ENCODE measurements at places on chromosomes 13 and 19.

DNA sequence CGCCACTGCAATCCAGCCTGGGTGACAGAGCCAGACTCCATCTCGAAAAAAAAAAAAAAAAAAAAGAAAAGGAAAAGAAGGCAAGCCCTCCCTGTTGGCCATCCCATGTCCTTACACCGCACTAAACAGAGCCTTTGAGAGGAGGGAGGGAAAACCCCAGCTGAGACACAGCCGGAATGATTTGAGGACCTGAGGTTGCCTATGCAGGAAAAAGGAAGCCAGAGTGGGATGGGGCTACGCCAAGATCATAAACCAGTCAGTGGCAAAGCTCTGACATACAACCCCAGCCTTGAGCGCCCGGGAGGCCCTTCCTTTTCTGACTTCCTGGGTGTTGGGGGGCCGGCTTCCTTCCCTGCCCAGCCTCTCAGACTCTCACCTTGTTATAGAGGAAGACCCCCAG lies 12.5 kb upstream of the CHERP start:
- DNase-seq: no peak

- no peak for DNase-seq
Measured at GRCh38 chr19:49453757-49454240, 774 bp downstream of the ALDH16A1 start.

GRCh38 chr13:49443357-49443703 lies 534 bp downstream of the CAB39L start:
- DNase-seq: no peak

DNA sequence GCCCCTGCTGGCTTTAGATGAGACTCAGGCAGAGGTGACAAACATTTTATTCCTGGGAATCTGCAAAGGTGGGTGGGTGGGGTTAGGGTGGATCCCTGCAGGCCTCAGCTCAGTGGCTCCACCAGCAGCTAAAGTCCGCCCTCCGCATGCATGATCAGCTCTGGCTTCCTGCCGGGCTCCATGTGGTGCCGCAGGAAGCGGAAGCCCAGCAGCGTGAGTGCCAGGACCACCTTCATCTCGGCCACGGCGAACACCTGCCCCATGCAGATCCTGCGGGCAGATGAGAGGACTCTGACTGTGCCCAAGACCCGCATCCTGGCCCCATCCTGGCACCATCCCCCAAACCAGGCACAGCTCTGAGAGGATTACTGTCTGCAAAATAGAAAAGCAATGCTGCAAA lies 26.3 kb downstream of the CYP4F2 start:
- peak; percentile 5 for DNase-seq

DNA sequence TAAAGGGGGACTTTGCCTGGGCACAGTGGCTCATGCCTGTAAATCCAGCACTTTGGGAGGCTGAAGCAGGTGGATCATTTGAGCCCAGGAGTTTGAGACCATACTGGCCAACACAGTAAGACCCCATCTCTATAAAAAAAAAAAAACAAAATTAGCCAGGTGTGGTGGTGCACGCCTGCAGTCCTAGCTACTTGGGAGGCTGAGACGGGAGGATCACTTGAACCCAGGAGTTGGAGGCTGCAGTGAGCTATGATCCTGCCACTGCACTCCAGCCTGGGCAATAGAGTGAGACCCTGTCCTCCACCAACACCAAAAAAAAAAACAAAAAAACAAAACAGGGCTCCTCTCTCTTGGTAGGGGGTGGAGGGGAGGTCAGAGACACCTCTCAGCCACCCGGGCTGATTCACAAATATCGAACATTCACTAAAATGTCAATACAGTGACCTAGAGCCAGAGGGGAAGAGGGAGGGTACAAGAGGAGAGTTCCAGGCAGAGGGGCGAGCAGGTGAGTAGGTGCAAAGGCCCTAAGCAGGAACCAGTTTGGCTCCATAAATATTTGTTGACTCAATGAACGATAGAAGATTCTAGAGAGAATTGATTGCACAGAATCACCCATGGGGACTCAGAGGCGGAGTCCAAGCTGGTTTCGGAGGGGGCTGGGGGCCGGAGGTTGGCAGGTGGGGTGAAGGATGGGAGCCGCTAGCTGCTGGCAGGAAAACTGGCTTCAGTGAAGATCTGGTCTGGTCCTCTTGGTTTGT lies 1.0 kb upstream of the CREB3L3 start:
- DNase-seq: no peak

DNA sequence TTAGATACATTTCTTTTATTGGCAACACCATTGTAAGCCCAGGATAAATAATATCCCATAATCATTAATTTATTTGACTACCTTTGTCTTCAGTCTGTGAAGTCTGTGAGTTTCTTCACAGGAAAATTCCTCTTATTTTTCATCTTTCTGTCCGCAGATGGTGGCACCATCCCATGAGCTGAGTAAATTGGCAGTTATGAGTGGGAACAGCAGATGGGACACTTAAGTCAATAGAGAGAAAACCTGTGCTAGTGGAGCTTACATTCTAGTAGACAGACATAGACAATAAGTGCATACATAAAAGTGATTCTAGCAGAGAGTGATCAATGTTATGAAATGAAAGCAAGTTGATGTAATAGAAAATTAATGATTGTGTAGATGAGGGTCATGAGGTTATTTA lies 638.2 kb upstream of the MIR17HG start:
- no peak for DNase-seq

- DNase-seq: no peak
Measured at GRCh38 chr13:92538164-92538563, 688.4 kb upstream of the GPC6 start.

DNA sequence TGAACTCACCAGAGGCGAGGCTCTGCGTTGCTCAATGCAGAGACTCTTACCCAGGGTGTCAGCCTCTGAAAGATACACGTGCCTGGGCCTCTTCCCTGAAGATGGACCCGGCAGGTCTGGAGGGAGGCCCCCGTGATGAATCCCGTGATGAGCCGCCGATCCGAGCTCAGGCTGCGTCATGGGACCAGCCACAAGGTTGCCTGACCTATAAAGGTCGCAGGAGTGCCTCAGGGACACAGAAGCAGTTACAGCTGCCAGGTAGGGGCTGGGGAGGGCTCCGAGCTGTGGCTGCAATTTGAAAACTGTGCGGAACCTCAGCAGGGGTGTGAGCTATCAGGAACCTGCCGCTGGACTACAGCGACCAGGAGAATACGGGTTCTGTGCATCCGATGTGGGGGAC lies 10.5 kb upstream of the ATP11A start:
- DNase-seq: no peak

GRCh38 chr19:48290401-48290770 lies 20.5 kb downstream of the ZNF114 start:
- no peak for DNase-seq

DNA sequence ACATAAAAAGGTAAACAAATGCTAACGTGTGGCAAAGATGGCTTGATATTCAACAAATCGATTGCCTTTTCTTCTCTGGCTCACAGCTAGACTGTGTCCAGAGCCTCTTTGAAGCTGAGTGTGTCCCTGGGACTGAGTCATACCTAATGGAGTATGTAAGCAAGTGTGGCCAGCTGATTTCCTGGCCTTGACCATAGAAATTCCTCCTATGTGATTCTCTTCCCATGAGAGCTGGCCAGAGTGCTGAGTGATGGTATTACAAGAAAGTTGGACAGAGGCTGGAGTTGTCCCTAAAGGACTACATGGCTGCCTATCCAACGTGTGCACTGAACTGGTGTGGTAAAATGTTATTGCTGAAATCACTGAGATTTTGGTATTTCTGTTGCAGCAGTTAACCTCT lies 320.1 kb upstream of the SLC10A2 start:
- peak; percentile 34 for DNase-seq

DNA sequence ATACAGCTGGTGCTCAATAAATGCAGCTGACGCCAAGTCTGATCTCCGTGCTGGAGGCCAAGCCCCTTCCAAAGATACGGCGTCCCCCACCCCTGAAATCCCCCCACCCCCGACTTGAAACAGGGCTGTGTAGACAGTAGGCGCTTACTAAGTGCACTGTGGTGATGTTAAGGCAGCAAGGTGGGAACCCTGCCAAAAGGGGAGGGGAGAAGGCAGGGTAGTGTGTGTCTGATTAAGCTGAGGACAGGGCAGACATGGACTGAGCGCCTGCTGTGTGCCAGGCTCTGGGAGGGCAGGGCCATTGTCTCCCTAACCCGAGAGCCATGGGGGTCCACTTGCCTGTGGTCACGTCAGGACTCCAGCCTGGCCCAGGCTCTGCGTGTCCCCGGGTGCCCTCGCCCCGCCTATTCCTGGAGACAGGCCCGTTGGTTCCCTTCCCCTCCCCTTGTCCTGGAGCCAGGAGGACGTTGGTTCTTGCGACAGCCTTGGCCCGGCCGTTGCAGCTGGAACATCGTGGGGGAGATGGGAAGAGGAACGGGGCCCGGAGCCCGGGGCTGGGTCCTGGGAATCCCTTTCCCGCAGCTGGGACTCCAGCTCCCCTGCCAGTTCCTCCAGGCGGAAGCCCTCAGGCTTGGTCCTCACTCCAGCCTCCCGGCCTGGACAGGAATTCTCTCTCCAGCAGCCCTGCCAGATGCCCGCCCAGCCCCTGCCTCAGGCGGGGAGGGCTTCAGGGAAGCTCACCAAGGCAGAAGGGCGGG lies 1.7 kb upstream of the ELANE start:
- peak; percentile 32 for DNase-seq

- no peak for DNase-seq
Measured at GRCh38 chr13:101303521-101303920, 112.8 kb downstream of the NALCN start.

GRCh38 chr13:60755380-60756163 lies 358.6 kb downstream of the TDRD3 start:
- DNase-seq: peak; percentile 39

- peak; percentile 61 for DNase-seq
Measured at GRCh38 chr19:48878196-48879024, 6.2 kb downstream of the PPP1R15A start.

- no peak for DNase-seq
Measured at GRCh38 chr19:8441725-8442544, 2.8 kb upstream of the HNRNPM start.

GRCh38 chr19:21581646-21582240 lies 76.3 kb downstream of the ZNF429 start:
- DNase-seq: no peak

GRCh38 chr13:31227063-31227462 lies 27.3 kb downstream of the B3GLCT start:
- no peak for DNase-seq

DNA sequence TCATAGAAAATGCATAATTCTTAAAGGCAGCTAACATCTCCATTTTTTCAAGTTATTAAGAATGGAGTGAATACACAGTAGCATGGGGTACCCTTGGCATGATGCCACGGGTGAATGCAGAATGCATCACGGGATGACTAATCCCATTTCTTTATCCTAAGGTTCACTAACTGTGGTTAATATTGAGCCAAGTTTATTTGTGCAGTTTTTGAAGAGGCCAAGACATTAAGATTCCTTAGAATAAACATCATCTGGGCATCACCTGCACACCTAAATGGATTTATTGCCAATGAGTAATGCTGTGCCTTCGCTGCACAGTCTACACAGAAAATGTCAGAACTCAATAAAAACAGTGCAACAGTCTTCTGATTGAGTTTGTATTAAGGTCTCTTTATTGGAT lies 333.1 kb downstream of the GPC6 start:
- no peak for DNase-seq

GRCh38 chr13:31114641-31115040 lies 47.1 kb downstream of the HSPH1 start:
- DNase-seq: no peak

DNA sequence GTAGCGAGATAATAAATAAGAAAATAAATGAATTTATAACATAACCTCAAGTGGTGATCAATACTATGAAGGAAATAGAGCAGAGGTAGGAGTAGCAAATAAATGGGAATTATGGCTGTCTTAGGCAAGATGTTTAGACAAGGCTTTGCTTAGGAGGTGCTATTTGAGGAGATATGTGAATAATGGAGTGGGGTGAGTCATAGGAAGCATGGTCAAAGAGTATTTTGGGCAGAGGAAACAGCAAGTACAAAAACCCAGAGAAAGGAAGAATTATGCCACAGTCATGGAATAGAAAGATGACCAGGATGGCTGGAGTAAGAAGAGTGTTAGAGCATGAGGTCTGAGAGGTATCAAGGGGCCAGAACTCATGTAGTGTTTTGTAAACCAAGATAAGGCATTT lies 33.6 kb upstream of the LPAR6 start:
- no peak for DNase-seq

DNA sequence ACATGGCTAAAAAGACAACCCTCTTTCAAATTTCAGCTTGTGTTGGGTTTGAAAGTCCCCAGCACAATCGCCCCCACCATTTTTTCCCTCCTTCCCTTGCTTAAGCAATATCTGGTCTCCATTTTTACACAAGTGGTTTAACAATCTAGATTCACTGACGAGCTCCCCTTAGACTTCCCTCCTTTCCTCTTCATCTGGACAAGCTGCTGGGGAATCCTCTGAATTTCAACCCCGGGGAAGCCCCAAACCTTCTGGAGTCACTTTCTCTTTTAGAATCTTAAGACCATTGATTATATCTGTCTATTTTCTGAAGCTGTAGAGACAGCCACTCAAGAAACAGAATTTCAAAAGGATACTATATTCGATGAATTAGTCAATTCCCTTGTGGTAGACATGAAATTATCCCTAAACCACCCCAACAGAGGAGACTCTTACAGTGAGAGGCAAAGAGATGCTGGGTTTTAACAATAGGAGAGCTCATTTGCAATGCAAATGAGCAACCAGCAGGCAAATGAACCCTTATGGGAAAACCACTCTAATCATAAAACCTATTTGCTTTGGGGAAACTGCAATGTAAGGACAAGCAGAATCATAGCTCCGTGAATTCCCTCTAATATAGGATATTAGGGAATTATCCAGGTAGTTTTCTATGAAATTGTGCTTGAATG lies 78.9 kb downstream of the TEX26 start:
- no peak for DNase-seq

All from HT-29 (cell line).